ENCODE measurements at places on chromosomes 4 and X. TPM values are rescaled to one million over a fixed set of nuclear protein-coding genes. Genes with fewer than 3 reads are reported as not detected.

- DNase-seq = no peak
Observed at GRCh38 chr4:130703211-130703935, 1607.4 kb downstream of the C4orf33 start.

The SSX3 gene
- total RNA-seq = not detected

GRCh38 chrX:17475449-17476217, 100.6 kb downstream of the NHS start:
- DNase-seq = no peak

DNA sequence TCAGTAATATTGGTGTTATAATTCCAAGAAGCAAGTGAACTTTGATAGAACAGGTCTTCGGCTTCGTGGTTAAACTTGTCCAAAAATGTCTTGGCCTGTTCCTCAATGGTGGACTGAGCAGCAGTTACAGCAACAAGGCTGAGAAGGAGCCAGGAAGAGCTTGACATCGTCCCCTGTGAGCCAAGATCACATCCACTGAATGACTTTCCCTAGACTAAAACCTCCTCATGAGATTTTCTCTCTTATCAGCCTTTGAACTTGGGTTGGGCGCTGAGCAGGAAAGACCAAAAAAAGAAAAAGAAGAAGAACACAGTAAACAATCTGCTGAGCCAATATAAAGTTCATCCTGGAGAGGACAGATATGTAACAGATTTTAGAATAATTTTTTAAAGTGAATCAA, at the start of gene ACE2:
TSS of gene ACE2 (minus strand) at position 216 of the 400 bp plus-strand sequence. CDS start at position 167, 49 bp downstream.
- no peak for DNase-seq

- no peak for DNase-seq
Observed at GRCh38 chrX:150570512-150570911, 2.1 kb downstream of the MTM1 start.

DNA sequence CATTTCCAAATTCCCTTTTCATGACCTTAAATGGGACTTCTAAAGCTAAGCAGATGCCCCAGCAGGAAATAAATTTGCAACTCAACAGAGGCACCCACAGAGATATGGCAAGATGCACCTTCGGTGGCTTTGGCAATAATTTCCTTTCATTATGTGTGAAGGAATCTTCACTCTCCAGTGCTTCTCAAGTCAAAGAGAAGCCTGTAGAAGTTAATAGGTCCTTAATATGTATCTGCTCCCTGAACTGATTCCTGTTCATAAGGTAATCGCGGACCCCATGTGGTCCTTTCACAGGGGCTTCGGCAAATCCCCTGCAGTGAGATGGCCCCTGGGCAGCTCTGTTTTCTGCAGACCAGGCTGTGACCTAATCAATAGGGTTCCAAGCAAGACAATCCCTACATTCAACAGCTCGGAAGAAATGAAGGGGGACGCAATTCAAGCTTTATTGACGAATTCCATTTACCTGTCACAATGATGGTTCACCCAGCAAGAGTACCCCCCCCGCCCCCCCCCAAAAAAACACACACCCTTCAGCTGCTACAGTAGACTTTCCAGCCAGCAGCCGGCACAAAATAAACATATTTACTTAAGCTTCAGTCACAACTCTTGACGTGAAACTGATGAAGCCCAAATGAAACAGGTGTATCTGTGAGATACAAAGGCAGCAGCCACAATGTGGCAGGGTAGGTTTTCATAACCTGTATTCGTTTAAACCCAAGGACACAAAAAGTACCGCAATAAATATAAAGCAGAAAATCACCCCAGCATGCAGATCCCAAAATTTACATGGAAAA, 35.3 kb downstream of the FAT1 start:
- DNase-seq = no peak

The ALAS2 gene
- total RNA-seq = 2.5 TPM

- DNase-seq = no peak
Observed at GRCh38 chr4:5890063-5890727, 2.7 kb downstream of the CRMP1 start.

GRCh38 chr4:6901669-6902317, 7.8 kb upstream of the TBC1D14 start:
- no peak for DNase-seq

GRCh38 chr4:54093324-54094240, 6.4 kb upstream of the GSX2 start:
- no peak for DNase-seq

DNA sequence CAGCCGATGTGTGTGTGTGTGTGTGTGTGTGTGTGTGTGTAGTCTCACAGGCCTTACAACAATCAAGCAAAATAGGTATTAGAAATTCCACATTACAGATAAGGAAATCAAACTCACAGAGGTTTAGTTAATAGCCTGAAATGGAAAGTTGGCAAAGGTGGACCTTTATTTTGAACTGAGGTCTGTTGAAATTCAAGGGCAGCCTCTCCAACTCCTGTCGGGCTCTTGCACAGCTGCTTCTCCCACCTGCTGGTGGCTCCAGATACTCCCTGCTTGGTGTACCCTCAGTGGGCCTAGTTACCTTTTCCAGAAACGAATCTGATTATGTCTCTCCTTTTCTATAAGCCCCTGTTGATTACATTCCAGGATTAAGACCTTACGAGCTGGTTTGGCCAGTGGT, 195.9 kb downstream of the MGST2 start:
- no peak for DNase-seq
